ENCODE measurements at places on chromosomes 13 and 19.

GRCh38 chr13:51231456-51231855 lies 9.3 kb downstream of the FAM124A start:
- DNase-seq: no peak

GRCh38 chr13:40238761-40239160 lies 427.7 kb downstream of the FOXO1 start:
- DNase-seq: no peak

- DNase-seq: no peak
Observed at GRCh38 chr19:56748378-56748777, 76.8 kb upstream of the ZNF835 start.

DNA sequence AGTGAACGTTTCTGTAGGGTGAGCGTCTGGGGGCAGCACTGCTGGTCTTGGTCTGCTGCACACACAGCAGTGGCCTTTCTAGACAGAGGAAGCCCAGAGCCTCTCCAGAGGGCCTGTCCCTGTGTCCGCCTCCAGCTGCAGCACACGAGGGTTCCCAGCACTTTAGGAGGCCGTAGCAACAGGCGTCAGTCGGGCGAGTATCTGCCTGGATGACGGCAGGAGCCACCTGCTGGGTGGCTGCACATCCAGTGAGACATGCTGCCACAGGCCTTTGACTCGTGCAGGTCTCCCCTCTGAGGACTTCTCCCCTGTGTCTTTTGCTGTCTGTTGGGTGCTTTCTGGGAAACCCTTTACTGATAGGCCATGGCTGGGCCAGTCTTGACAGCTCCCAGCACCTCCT lies 22.1 kb downstream of the AP2A1 start:
- no peak for DNase-seq

GRCh38 chr19:16019691-16020448 lies 56.4 kb upstream of the TPM4 start:
- no peak for DNase-seq

GRCh38 chr19:54201172-54201701 lies 579 bp downstream of the RPS9 start:
- no peak for DNase-seq

DNA sequence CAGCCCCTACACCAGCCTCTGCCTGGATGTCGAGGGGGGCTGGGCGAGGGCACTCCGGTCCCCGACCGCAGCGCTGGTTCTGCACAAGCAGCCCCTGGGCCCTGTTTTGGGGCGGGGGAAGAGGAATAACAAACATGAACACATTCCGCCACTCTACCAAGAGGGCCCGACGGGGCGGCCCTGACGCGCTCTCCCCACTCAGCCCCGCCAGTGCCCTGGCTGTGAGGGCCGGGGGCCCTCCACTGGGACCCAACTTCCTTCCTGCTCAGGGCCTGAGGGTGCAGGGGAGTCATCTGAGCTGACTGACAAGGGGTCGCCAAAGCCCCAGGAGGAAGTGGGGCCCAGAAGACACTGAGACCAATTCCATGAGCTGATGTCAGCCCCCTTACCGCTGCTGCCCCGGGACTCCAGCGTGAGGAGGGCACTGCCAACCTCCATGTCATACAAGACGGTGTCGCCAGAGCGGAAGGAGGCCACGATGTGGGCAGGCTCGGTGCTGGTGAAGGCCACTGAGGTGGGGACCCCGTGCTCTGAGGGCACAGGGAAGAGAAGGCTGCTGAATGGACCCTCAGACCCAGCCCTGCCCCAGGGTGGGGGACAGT lies 5.6 kb upstream of the PRKD2 start:
- DNase-seq: no peak

- DNase-seq: peak; percentile 61
Observed at GRCh38 chr13:109707044-109707741, 79.2 kb downstream of the IRS2 start.

GRCh38 chr13:102317593-102317992 lies 84.3 kb downstream of the FGF14 start:
- no peak for DNase-seq

DNA sequence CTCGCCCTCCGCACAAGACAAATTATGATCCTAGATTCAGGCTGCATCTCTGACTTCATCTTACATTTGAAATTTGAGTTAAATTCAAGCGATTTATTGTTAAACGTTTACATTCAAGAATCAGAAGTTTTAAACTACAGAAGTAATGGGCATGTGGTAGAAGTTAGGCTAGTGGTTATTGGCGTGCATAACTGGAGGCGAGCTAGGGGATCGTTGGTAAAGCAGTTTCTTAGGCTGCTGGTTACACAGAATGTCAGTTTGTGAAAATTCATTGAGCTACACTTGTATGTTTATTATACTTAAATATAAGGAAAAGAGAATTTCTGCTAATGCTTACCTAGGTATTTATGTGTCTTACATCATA lies 733 bp upstream of the CDX2 start:
- no peak for DNase-seq

DNA sequence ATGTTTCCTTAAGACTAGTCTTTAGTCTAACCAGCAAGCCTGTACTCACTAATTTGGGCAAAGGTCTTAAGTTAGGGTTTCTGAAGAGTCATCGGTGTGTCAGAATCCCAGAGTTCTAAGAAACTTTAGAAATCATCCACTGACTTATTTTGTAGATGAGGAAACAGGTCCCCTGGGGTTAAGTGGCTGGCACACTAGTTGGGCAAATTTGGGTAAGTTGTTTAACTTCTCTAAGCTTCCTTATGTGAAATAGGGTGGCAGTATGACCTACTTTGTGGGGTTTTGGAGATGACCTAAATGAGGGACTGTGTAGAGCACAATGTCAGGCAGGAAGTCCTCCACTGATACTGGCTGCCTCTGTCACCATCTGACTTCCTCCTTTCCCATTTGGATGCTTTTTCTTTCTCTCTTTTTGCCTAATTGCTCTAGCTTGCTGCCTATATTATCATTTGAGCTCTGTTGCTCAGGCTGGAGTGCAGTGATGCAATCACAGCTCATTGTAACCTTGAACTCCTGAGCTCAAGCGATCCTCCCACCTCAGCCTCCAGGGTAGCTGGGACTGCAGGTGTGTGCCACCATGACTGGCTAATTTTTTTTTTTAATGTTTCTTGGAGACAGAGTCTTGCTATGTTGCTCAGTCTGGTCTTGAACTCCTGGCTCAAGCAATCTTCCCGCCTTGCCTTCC lies 2.3 kb downstream of the ADGRE3 start:
- no peak for DNase-seq

DNA sequence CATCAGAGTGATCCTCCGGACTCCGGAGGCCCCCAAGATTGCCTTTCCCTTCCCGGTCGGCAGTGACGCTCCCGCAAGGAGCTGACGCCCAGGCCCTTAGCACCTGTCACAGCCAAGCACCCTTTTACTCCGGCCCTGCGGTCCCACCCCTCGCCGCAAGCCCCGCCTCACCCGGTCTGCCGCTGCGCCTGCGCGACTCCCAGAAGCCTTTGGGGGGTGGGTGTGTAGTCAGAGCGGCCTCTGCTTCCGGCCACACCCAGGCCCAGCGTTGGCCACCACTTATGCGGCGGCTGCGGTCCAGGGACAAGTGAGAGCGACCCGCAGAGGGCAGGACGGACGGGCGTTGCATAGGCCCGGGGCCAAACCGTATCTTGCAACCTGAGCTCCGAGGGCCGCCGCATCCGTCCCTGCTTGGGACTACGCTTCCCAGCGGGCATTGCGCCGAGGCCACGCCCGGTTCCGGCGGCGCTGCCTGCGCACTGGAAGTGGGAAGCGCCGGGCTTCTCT lies 441 bp upstream of the ZFP28 start:
- DNase-seq: peak; percentile 73

- DNase-seq: no peak
Observed at GRCh38 chr19:42252365-42253244, 2.3 kb downstream of the ERF start.

DNA sequence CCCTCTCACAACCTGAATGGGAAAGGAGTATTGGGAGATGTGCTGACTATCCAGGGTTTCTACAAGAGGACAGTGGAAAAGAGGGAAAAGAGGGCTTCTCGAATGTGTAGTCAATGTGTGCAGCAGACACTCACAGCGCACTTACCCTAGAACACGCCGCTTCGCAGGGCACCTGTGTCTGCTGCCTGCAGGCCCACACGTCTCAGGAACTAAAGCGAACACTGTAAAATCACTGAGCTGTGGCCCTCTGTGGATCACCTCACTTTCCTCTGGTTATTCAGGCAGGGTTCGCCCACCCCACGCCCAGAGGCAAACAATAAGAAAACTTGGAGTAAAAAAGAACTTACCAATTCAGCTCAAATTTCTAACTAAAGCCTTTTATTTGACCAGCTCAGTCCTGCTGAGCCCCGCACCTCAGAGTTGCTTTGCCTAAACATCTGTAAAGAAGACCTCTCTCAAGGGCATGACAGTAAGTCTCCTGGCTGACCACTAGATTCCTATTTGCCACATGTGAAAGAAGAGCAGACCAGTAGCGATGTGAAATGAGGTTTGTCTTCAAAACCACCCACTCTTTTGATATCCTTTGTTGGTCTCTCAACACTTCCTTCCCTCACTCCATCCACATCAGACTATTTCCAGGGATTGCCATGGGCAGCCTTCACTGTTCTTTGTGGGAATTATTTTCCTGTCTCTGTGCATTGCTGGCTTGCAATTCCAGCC lies 19.3 kb upstream of the DOCK9 start:
- DNase-seq: no peak

DNA sequence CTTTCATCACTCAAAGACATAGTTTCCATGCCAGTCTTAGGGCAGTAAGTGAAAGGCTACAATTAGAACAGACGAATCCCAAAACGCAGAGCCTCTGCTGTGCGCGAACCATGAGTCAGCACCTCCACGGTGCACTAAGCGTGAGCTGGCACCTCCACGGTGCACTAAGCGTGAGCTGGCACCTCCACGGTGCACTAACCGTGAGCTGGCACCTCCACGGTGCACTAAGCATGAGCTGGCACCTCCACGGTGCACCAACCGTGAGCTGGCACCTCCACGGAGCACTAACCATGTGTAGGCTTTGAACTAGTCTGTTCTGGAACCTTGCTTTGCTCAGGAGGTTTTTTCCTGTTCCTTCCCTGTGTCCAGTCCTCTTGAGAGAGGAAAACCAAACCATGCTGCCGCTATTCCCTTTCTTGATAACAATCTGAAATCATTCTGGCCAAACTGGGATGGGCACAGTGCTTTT lies 120.6 kb downstream of the IRS2 start:
- no peak for DNase-seq

GRCh38 chr13:49932066-49932465 lies 4.1 kb downstream of the SPRYD7 start:
- no peak for DNase-seq

GRCh38 chr19:54035215-54036178 lies 28.2 kb downstream of the VSTM1 start:
- no peak for DNase-seq

- no peak for DNase-seq
Observed at GRCh38 chr13:54597540-54598088, 1569.0 kb downstream of the OLFM4 start.

GRCh38 chr19:49570997-49571676 lies 9.2 kb downstream of the NOSIP start:
- DNase-seq: no peak

- no peak for DNase-seq
Observed at GRCh38 chr13:108270442-108270841, 924 bp downstream of the TNFSF13B start.

GRCh38 chr13:39038569-39039030 lies 344 bp downstream of the NHLRC3 start:
- DNase-seq: no peak

GRCh38 chr13:73991884-73992283 lies 142.3 kb downstream of the KLF12 start:
- DNase-seq: no peak

GRCh38 chr19:8569066-8569771 lies 8.0 kb downstream of the MYO1F start:
- DNase-seq: no peak

DNA sequence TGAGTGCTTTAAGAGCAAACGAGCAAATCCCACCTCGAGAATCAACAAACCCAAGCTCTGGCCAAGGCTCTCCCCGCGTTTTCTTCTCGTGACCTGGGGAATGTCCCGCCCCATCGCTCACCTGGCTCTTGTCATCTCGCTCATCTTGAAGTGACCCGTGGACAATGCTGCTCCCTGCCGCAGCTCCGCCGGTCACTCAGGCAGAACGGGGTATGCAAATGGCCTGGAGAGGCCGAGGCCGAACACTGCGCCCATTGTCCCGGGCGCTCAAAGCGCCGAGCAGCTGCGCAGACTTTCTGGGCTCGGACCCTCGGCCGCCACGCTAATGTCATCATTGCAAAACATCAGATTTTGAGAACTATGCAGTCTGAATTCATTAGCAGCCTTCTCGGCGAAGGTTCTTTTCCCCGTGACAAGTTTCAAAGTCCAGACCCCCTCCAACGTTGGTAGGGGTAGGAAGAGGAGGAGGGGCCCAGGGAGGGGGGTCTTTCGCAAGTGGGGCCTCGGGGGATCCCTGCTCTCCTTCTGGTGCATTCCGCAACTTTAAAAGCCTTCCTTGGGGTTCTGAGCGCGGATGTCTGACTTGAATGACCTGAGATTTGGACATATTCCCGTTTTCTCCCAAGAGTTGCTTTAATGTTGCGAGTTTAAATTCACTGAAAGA lies 39.7 kb downstream of the SOX1 start:
- no peak for DNase-seq

DNA sequence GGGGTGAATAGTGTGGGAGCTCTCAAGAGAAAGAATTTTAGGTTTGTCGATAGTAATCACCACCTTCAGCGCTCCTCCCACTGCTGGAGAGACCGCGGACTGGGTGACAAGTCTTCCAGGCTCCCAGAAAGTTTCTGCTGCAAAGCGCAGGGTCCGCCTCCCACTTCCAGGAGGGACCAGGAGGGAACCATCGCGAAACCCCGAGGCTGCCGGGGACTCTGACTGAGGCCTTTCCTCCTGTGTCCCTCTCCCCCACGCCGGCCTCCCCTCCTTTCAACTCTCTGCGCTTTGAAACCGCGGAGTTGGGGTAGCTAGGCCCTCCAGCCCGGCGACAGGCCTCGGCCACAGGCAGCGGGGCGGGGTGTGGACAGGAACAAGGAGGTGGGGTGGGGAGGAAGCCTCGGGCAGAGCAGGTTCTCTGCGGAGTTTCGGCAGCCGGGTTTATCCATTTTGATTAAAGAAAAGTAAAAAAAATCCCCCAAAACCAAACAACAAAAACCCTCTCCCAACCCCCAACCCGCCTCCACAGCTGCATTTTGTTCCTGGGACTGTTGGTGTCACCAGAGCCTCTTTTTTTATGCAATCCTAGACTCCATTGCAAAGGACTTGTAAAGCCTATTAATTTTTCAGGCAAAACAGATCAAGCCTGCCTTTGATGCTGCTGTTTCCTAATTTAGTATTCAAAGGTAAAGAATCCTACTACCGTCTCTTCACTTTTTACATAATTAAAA lies 157.2 kb downstream of the TM9SF2 start:
- no peak for DNase-seq

DNA sequence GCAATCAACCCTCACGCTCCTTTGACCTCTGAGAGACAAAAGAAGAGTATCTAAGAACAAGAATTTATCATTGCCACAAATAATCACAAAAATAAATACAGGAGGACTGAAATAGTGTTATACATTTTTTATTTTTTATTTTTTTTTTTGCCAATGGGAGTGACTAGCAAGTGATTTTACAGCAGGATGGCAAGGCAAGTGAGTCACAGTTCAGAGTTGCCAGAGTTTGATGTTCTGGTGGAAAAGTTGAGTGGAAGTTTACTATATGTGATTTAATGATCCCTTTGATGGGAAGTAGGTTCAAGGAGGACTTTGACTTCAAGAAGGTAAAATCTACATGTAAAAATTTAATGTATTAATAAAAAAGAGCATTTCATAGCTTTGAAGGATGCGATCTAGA lies 2691.4 kb downstream of the PCDH9 start:
- no peak for DNase-seq
